ENCODE measurements at places on chromosomes 7 and 10.
A peak's percentile ranks its signal among the peaks of the same experiment; 100 is the strongest.

DNA sequence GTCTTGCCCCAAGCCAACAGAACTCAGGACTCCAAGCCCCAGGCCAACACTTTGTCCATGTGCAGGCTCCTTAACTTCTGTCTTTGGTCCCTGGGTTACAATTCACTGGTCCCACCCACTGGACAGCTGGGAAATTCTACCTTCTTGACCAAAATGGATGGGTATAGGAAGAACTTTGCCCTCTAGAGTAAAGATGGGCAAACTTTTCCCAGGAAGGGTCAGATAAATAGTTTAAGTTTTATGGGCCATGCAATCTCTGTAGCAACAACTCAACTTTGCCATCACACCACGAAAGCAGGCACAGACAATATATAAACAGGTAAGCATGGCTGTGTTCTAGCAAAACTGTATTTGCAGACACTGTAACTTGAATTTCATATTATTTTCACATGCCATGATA, 147.1 kb downstream of the PLXNA4 start:
- no peak for DNase-seq

DNA sequence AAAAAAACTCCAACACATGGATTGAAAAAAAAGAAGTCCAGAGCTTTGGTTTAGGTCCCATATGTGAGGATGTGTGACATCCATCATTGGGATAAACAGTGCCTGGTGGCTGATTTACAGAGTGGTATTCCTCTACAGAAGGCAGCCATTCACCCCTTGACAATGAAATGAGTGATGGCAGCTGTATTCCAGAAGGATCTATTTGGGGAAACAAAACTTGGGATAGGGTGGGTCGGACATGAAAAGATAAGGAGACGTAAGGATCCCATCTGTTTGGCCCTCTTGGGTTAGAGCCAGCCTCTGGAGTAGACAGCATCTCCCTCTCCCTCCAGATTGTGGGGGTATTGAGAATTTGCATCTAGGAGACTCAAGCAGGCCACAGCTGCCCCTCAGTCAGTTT, 15.2 kb upstream of the CREB5 start:
- no peak for DNase-seq

DNA sequence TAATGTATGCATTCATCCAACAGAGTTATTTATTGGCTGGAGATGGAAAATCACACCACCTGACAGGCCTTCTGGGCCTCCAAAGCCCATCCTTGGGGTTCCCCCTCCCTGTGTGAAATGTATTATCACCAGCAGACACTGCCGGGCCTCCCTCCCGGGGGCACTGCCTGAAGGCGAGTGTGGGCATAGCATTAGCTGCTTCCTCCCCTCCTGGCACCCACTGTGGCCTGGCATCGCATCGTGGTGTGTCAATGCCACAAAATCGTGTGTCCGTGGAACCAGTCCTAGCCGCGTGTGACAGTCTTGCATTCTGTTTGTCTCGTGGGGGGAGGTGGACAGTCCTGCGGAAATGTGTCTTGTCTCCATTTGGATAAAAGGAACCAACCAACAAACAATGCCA, 15.3 kb downstream of the TACR2 start:
- no peak for DNase-seq

DNA sequence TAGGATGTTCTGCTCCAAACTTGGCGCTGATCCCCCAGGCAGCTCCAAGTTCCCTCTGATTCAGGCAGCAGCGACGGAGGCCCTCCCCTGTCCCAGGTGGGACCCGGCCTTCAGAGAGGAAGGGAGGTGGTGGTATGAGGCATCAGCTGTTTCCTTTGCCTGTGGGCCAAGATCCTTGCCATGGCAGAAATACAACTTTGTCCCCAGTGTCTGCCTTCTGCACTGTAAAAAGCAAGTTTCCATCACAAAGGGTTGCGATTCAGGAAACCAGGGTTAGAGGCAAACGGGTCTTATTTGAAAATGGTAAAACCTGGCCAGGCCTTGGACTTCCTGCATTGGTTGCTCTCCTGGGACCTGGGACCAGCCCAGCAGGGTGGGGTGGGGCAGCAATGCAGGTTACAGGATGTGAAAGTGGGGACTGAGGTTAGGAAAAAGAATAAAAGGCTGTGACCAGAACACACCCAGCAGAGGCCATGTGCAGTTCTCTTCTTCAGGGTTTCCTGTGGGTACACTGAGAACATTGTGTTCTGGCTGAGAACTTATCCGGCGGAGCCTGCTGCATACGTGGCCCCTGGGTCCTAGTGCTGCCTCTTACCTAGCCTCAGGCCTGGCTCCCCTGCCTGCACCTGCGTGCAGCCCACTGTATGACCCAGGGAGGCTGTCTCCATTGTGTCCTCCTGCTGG, 25.1 kb upstream of the DDIT4 start:
- no peak for DNase-seq

GRCh38 chr7:121914676-121915279, 41.8 kb downstream of the PTPRZ1 start:
- DNase-seq, result no peak

DNA sequence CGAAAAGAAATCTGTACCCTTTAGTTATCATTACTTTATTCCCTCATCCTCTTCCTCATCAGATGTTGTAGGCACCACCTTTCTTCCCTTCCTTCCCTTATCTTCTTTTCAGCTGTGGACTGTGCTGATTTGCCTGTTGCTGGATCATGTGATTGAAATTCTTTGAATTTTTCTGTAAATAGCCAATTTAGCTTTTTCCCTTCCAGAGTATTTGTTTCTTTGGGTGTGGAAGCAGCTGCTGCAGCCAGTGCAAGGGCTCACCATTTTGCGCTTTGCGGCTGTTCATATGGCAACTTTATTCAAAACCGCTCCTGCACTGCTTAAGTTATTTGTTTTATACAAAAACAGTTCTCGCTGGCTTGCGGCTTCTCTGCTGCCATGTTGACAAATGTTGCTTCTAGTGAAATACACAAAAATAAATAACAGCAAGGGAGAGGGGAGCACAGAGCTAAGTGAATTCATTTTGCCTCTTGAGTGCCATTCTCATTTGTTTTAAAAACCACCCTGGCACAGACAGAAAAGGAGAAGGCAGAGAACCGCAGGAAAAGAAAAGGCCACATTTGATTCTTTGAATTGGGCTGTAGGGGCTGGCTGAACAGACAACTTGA, 151.2 kb downstream of the AUTS2 start:
- DNase-seq, result no peak

DNA sequence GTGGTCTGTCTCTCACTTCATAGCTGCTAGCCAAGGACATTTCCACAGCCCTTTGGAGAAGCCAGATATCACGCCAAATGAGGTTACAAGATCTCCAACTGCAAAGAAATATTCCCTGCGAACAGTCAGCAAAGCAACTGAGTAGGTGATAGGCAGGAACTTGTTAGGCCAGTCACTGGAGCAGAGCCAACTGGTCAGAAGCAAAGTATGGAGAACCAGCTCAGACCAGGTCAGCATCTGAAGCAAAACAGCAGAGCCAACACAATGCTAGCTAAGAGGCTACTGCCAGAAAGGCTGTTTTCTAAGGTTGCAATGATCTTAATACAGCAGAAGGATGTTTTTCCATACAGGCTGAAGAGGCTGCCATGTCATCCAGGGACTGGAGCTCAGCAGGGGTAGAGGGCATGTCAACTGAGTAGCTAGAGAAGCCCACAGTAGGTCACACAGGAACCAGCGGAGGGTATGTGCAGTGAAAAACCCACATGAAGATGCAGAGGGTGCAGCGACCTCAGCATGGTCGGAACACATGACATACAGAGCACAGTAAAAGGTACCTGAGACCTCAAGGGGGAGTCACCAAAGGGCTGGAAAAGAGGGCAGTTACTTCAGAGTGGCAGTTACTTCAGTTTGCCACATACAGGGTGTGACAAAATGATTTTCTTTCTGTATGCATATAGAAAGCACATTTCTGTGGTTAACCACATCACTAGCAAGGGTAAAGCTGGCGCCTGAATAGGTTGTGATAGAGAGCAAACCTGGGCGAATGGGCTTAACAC, 8.9 kb downstream of the SEC31B start:
- no peak for DNase-seq

GRCh38 chr10:30036341-30036740, 23.0 kb downstream of the JCAD start:
- no peak for DNase-seq

DNA sequence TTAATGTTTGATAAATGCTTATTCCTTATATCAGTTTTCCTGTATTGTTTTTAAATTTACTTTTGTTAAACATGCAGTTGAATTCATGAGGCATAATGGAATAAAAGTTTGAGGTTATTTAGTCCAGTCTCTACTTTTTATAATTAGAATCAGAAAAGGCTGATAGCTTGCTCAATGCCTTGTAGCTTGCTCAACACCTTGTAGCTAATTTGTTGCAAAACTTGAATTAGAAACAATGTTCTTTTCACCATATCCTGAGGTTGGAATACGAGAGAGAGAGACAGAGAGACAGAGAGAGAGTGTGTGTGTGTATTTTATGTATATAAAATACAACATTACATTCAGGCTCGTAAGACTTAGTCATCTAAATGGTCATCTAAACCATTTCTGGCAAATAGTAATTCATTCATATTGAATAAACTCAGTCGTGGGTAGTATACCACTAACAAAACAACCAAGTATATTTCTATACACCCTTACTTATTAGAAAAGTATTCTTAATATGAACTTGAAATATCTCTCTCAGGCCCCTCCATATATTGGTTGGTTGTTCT, 243.5 kb downstream of the ADK start:
- DNase-seq, result no peak

- DNase-seq, result no peak
These were observed 64.0 kb upstream of the KLF6 start for GRCh38 chr10:3848775-3849635.

- DNase-seq, result no peak
These were observed 563 bp upstream of the JMJD1C start for GRCh38 chr10:63466144-63466935.

DNA sequence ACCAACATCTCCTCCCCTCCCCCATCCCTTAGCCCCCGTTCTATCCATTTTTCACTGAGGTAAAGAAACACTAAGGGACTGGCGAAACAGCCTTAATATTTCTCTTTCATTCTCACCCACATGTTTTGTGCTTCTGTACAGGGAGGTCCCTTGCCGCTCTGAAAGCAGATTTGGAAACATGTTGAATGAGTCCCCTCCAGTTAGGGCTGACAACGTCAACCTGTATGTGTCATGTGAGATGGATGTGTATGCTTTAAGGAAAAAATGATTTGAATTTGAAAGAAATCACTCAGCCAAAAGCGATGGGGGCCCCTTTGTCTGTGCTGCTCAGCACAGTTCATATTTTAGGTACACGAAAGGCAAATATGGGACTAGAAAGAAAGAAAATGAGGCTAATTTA, 314.3 kb upstream of the LRGUK start:
- DNase-seq, result no peak

DNA sequence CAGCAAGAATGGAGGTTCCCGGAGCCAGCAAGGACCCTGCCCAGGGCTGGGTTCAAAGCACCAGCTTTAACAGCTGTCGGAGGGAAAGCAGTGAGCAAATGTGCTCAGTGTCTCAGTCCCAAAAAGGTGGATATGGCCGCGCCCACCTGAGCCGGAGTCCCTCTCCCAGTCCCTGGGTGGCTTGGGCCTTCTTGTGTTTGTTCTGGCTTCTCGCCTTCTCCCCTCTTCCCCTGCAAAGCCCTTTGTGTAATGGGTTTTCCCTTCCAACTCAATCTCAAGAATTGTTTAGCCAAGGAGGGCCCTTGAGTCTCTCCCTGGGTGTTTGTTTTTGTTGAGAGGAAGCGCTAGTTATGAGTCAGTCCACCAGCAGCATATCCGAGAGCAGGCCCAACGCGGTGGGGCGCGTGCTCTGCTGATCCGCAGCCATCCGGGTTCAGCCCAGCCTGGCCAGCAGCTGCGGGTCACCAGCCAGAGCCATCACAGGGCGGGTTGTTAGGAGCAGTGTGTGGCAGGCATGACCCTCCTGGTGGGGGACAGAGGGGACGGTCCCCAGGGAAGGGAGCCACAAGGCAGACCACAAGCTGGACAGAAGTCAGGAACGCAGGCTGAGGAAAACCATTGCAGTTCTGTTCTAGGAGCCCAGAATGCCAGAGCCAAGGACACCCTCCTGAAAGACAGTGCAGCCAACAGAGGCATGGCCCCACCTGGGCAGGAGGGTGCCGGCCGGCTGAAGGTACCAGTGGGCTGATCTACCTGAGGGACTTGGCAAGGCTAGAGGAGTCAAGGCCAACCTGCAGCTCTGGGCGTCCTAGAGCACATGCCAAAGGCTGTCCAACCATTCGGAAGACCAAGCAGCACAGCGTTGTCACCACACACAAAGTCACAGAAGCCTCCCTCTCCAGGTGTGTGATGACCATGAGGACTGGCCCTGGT, 21.3 kb downstream of the CALML3 start:
- peak; percentile 44 for DNase-seq

DNA sequence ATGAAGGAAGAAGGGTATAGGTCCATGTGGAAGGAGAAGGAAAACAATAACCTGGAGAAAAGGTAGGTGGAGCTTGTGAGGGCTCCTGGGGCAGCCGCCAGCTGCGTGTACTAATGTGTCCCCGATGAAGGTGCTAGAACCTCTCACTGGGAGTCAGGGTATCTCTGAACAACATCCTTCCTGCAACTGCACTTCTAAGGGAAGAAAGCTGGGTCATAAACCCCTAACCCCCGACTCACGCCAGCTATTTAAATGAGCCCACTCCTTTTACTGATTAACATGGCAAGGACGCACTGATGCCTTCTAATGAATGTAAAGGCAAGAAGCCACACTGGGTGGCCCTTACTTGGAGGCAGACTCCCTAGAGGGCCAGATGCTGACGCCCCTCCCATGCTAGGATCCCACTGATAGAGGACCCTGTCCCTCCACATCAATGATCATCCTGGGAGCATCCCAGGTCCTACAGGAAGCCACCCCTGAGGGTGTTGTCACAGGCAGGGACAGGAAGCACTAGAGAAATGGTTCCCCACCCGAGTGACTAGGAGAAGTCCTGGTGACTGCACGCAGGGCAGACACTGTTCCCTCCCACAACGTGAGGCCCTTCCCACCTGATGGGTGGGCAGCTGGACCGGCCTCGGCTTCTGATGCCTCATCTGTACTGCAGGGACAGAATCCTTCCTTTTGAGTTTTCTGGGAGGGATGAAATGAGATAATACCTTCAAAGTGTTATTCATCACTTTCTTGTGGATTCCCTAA, 20.4 kb downstream of the JCAD start:
- DNase-seq, result no peak

DNA sequence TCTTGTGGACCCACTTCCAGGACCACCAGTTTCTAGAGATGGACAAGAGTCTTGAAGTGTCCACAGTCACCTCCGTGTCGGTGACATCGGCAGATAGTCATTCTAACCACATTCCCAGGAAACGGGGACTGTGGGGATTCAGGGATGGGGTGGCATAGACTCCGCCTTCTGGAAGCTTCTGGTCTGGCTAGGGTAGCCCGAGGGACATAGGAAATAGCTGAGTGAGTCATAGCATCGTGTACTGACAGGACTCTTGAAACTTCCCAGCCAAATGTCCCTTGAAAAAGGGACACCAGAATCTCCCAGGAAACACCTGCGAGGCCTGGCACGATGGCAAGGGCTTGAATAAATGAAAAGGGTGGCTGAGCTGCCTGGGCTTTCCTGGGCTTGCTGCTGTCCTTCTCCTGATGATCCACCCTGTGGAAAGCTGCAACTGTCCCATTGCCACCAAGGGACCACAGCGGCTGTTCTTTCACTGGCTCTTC, 84.1 kb upstream of the LRRC4 start:
- DNase-seq, result no peak

GRCh38 chr7:22712999-22713398, 14.0 kb upstream of the IL6 start:
- no peak for DNase-seq

- no peak for DNase-seq
These were observed 114.1 kb downstream of the CPED1 start for GRCh38 chr7:121102619-121103018.

All from T1000 (cell line).